Epithelial cell of umbilical artery (primary cell): ENCODE measurements at places on chromosomes 5 and 9. TPM values are rescaled to one million over a fixed set of nuclear protein-coding genes. Genes with fewer than 3 reads are reported as not detected.

Gene C9orf57
- not detected in 2 replicates for total RNA-seq

Gene ANKDD1B
- total RNA-seq: under 0.01 TPM in 1 of 2 replicates, not detected in the other

Gene TRAF1
- 1.3 and 3.8 TPM in 2 replicates for total RNA-seq

Gene GBGT1
- total RNA-seq: 11.1 and 13.6 TPM in 2 replicates

Gene OTP
- not detected in 2 replicates for total RNA-seq

Gene SOX30
- total RNA-seq: not detected in 2 replicates
